ENCODE measurements at places on chromosomes 3 and 15. TPM values are rescaled to one million over a fixed set of nuclear protein-coding genes. Genes with fewer than 3 reads are reported as not detected.

WDR49 gene
- not detected for total RNA-seq

DNA sequence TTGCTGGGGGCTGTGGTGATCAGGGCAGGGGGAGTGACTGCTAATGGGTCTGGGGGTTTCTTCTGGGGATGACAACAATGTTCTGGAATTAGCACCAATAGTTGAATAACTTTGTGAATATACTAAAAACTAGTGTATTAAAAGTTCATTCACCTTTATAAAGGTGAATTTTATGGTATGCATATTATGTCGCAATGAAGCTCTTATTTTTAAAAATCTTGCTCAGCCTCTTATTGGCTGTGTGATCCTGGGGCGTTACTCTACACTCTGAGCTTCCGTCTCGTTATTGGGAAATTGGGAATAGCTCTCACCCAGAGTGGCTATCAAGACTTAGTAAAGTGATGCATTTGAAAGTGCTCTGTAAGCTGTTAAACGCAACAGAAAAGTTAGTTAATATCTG lies 105.3 kb downstream of the SEC22A start:
- no peak for DNase-seq

GRCh38 chr15:89383365-89384175 lies 48.9 kb upstream of the POLG start:
- DNase-seq = no peak

GRCh38 chr3:123842711-123843110 lies 41.4 kb downstream of the MYLK start:
- no peak for DNase-seq

ACTC1 gene
- total RNA-seq = not detected

GRCh38 chr15:81023483-81024264 lies 23.0 kb downstream of the TLNRD1 start:
- DNase-seq = peak; percentile 67

- DNase-seq = peak; percentile 71
Observed at GRCh38 chr3:115790759-115791158, 167.4 kb downstream of the GAP43 start.

- no peak for DNase-seq
Observed at GRCh38 chr3:167032267-167032876, 347.7 kb downstream of the ZBBX start.

- peak; percentile 88 for DNase-seq
Observed at GRCh38 chr3:33385423-33385822, 54.8 kb downstream of the UBP1 start.

MESP2 gene
- total RNA-seq = not detected

HRG gene
- not detected for total RNA-seq

GRCh38 chr3:145952536-145952935 lies 208.4 kb downstream of the PLOD2 start:
- DNase-seq = no peak

SMCO1 gene
- total RNA-seq = not detected

- DNase-seq = no peak
Observed at GRCh38 chr3:139281096-139281495, 62.7 kb upstream of the MRPS22 start.

GRCh38 chr3:47910233-47910632 lies 106.0 kb downstream of the MAP4 start:
- no peak for DNase-seq

DNA sequence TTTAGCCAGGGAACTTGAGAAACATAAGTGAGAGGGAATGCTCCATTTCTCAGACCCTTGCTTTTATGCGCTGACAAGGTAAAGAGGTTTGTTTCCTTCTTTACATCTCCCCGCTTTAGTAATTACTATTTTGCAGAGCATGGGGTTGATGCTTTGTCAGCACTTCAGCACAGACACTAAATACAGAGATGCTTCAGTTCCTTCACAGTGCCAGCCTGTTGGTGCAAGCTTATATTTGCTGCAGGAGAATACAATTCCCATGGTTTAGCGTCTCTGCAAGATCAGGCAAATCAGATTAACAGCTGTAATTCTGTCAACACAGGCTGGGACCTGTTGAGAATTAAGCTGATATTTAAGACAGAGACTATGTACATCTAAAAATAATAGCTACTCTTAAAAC lies 2.9 kb downstream of the FMN1 start:
- no peak for DNase-seq

DNA sequence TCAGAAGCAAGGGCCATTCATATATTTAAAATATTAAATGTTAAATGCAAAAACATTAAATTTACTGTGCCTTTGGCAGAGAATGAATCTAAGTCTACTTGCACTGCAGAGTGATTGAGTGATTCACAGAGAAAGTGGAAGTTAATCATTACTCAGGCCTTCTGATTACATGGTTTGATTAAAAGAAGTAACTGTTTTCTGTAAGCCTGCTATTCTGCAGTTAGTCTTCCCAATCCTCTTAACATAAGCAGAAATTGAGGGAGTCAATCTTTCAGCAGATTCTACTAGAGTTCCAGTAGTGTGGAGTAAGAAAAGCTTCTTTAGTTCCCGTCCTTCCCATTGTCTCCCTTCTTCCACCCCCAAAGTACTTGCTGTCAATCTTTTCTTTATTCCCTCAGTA lies 1.5 kb downstream of the NLGN1 start:
- no peak for DNase-seq

DNA sequence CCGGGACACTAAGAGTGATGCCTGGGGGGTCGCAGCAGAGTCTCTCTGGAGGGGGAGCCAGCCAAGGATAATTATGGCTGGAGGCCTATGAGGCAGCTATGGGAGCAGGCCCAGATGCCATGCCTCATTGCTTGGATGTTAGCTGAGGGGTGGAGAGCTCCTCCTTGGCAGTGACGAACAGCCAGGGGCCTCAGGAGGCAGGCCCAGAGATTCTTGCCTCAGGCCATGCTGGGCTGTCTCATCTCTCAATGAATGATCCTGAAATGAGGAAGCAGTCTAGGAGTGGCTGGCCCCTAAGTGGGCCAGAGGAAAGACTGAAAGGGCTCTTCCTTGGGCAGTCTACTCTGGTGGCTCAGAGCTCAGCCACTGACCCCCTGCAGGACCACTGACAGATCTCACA lies 21.3 kb downstream of the KIF9 start:
- no peak for DNase-seq

DUOXA2 gene
- not detected for total RNA-seq

- no peak for DNase-seq
Observed at GRCh38 chr3:139940622-139941021, 5.6 kb downstream of the CLSTN2 start.

GRCh38 chr15:48966595-48967301 lies 3.0 kb upstream of the SHC4 start:
- DNase-seq = peak; percentile 86

- no peak for DNase-seq
Observed at GRCh38 chr15:45763170-45763869, 128.5 kb downstream of the SQOR start.

- DNase-seq = no peak
Observed at GRCh38 chr3:72130565-72130964, 345.6 kb upstream of the PROK2 start.

SEMA5B gene
- total RNA-seq = not detected

ZNF860 gene
- not detected for total RNA-seq

KCNMB3 gene
- 1.4 TPM for total RNA-seq

ARGFX gene
- total RNA-seq = not detected

GPR62 gene
- total RNA-seq = not detected

PIGZ gene
- 1.6 TPM for total RNA-seq

GRCh38 chr15:58777107-58777506 lies 6.0 kb downstream of the MINDY2 start:
- no peak for DNase-seq

DNA sequence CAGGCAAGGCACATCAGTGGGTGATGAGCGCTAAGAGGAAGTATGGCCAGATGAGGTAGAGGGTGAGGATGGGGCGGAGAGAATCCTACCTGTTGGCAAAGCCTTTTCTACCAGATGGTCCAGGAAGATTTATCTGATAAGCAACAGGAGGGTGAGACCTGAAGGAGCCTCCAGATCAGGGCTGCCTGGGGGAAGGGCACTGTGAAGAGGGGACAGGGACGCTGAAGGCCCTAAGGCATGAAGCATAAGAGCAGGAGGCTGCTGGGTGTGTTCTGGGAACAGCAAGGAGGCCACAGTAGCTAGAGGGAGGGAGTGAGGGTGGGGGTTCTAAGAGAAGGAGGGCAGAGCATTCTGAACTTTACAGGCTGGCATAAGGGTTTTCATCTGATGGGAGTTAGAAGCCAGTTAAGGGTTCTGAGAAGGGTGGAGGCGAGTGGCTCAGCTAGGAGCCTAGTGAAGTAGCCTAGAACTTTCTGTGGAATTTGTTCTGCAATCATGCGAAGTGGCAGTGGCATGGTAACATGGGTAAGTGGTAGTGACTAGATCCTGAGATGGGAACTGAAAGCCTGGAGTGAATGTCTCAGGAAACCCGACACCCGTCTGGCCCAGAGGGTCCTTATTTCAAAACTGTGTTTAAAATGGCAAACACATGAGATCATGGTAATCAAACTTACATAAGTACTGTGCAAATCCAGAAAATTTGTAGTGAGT lies 29.9 kb downstream of the CGNL1 start:
- no peak for DNase-seq

GRCh38 chr15:82540984-82541431 lies 751 bp upstream of the RPS17 start:
- DNase-seq = no peak

- no peak for DNase-seq
Observed at GRCh38 chr3:131474115-131474514, 28.7 kb downstream of the MRPL3 start.

DNA sequence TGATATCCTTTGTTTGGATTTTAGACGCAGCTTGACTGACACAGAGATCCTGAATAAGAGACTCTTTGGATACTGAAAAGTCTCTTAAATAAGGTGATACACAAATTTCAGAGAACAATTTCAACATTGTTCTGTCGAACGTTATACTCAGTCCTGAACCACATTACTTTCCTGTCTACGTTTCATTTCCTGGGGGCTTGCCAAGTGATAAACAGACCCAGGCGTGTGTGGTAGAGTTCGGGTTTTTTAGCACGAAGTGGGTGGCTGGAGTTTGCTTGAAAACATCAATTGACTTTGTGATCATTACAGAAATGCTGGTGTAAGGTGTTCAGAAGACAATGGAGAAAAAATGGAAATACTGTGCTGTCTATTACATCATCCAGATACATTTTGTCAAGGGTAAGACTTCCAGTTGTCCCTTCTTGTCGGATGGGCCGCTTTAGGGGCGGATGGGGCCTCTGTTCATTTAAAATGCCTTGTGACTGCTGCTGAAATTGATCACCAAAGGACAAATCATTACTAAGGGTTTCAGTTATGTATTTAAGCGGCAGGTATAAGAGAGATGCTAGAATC lies at the start of gene CD96:
TSS of gene CD96 (plus strand) at position 287 of the 573 bp plus-strand sequence. CDS start at position 339, 52 bp downstream.
- peak; percentile 86 for DNase-seq

DNA sequence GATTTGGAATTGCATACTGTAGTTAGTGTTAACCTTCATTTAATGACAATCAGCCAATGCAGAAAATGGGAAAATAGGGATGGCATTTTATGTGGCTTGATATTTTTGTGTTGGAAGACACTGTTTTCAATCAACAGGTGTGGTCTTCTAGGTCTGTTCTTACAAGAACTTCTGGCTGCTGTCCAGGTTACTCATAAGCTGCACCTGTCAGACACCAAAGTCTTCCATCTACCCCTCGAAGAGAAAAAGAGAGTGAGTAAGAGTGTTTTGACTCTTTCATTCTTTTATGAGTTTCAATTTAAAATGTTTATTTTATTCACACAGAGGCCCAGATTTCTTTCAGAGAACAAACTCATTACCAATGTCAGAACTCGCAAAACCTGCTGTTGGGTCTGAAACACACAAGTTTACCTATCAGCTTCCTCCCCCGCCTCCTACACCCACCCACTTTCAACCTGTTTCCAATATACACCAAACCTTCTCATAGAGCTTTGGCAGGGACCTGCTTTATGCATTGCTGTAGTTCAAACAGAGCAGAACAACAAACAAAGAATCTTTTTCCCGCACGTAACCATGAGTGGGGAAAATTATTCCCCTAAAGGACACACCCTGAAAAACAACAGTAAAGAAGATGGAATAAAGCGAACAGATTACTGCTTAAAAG lies 767.7 kb upstream of the ALCAM start:
- no peak for DNase-seq

DNA sequence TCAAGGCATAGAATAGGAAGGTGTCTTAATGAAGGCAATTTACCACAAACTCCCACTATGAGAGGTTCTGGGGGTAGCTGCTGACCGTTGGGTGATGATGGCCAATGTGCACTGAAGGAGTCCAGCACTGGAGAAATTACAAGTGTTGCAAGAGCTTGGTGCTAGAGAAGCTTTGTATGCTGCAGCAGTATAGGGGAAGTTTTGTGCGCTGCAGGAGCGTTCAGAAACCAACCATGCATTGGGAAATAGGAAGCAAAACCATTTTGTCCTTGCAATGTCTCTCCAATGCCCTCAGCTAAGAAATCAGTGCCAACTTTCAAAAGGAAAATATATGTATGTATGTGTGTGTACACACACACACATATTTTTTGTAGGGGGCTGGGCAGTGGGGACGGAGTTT lies 441.6 kb upstream of the NAALADL2 start:
- no peak for DNase-seq

GRCh38 chr3:58386626-58387365 lies 46.8 kb downstream of the PDHB start:
- DNase-seq = no peak

DNA sequence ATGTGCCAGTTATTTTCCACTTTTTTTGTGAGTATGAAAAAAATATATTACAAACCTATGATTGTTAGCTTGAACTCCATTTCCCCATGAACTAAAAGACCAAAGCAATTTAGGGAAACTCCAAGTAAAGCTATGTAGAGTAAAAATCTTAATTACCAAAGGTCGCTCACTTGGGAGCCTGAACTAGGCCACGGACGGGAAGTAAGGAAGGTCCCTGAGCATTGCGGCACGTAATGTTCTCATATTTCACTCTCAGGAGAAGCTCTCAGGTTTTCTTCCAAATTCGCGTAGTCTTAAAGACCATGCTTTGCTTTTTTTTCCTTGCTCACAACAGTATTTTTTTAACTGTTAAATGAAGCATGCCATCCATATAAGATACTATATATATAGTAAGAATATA lies 215.3 kb upstream of the RARB start:
- DNase-seq = no peak

DNA sequence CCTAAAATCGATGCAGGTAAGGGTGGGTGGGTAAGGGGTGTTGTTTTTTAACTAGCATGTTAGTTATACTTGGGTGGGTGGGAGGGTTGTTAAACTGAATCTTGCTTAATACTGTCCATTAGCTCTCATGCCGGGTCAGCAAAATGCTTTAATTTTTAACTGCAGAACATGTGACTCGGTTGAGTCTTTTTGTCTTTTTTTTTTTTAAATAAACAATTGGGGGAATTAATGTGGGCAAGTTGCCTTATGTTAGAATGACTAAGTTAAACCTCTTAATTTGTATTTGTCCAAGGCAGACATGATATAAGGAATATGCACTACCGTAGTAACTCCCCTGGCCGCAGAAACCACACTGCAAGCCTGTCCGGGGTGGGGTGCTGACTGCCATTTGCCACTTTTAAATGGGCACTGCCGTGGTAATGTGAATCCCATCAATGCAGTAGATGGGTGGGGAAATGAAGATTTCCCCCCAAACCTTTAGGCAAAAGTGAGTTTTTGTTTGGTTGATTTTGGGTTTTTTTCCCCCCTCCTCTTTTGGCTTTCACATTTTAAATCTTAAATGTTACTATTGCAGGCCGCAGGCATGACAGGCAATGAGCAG lies 54.3 kb upstream of the CCR4 start:
- DNase-seq = no peak

- DNase-seq = no peak
Observed at GRCh38 chr3:143286392-143287010, 166.9 kb downstream of the CHST2 start.

- DNase-seq = no peak
Observed at GRCh38 chr3:176341963-176342362, 855.3 kb downstream of the TBL1XR1 start.

AEN gene
- total RNA-seq = 55.7 TPM

CCNL1 gene
- 254 TPM for total RNA-seq
